Stimulated activated CD4-positive, alpha-beta T cell treated with anti-CD3 and anti-CD28 coated beads, Interleukin-15, amount 100 ng/mL, for 1 hour (primary cell): ENCODE measurements at places on chromosomes 1 and 21.

DNA sequence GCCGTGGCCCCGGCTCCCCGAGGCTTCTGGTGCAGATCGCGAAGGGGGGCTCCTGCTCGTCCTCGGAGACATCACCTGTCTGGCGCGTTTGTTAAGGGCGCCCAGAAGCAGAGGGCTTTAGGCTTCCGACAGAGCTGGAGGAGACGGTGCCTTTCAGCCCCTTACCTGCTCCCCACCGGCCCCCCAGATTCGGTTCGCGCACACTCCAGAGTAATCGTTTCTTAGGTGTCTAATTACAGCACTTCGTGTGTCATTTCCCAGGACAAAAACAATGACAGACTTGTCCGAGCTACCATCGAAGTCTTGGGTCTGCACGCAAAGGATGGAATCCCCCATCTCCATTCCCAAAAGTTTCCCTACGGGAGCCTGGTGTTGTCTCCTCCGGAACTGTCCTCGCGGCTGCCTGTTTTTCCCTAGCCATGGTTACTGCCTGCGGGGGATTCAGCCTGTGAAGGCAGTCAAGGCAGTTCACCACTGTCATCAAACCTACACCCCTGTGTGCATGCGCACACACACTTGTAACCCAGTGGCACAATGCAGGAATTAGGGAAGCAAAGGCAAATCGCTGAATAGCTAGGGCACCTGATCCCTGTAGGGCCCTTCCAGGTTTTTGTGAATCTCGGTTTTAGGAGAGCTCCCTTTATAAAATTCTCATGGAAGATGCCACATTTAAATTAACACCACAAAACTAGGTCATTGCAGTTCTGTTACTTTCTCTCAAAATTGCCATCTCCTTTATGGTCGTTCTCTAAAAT is 738 bp upstream of the CDC42BPA start:
- DNase-seq: no peak

GRCh38 chr1:109134423-109134822 is 20.5 kb downstream of the ELAPOR1 start:
- DNase-seq: no peak

DNA sequence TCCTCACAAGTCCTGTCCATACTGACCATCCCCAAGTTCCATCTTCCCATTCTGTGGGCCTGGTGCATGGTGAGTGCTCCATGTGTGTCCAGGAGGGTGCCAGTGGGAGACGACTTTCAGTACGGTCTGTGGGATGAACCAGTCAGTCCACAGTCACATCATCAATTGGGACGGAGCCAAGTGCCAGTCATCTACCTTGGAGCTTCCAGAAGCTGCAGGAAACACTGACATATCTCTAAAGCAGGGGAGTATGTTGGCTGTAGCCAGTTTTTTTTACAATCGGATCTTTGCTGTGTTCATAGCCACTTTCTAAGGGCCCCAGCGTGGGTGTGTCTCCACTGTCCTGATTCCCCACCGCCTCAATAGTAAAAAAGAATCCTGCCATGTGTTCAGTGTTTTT is 13.6 kb upstream of the TRIM17 start:
- no peak for DNase-seq

DNA sequence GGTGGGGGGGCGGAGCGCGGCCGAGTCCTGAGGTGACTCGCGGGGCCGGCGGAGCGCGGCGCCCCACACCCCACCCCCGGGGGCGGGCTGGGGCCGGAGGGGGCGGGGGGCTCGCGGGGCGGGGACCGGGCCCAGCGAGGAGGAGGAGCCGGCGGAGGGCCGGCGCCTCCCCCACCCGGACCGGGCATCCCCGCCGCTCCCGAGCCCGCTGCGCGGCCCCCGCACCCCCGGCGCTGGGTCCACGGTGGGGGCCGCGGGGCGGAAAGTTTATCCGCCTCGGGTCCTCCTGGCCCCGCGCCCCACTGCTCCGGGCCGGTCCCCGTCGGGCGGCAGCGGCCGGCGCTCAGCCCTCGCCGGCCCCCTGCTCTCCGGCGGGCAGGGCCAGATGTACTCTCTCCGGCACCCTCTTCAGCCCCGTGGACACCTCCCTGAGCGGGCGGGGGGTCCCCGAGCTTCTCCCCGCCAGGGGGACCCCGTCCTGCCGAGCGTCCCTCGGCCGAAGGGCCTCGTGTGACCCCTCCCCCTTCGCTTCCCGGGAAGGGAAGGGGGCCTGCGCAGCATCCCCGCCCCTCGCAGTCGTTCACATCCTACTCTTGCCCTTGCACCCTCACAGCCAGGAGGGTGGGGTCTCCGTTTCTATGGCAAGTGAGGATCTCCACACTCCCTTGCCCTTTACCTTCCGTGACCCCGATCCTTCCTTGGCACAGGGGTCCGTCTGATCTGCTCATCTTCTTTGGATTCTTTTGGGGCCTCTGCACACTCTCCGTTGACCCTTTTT is 663 bp downstream of the CAMTA1 start:
- DNase-seq: peak; percentile 21
